Glutamatergic neuron (in vitro differentiated cells): ENCODE measurements at places on chromosomes 2 and 18.

DNA sequence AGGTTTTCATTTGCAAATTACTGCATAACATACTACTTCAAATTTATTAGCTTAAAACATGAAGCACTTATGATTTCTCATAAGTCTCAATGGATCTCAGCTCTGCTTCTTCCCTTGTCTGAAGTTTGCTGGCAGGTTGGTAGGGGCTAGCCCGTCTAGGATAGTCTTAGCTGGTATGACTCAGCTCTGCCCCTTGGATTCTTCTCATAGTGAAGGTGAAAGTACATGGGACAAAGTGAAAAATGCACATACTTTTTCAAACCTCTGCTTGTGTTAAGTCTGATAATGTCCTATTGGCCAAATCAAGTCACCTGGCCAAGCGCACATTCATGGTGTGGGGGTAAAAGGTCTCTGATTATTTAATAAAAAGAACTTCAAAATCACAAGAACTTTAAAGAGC lies 184.8 kb upstream of the VWC2L start:
- H3K36me3 ChIP-seq: no peaks in the 10 kb centered on the region
- no peaks in the 10 kb centered on the region for H3K27me3 ChIP-seq
- no peak overlapping the region for H3K27ac ChIP-seq
- peaks cover 2% of the 10 kb centered on the region for H3K4me1 ChIP-seq
- H3K4me3 ChIP-seq: no peak overlapping the region
- no peak for DNase-seq

DNA sequence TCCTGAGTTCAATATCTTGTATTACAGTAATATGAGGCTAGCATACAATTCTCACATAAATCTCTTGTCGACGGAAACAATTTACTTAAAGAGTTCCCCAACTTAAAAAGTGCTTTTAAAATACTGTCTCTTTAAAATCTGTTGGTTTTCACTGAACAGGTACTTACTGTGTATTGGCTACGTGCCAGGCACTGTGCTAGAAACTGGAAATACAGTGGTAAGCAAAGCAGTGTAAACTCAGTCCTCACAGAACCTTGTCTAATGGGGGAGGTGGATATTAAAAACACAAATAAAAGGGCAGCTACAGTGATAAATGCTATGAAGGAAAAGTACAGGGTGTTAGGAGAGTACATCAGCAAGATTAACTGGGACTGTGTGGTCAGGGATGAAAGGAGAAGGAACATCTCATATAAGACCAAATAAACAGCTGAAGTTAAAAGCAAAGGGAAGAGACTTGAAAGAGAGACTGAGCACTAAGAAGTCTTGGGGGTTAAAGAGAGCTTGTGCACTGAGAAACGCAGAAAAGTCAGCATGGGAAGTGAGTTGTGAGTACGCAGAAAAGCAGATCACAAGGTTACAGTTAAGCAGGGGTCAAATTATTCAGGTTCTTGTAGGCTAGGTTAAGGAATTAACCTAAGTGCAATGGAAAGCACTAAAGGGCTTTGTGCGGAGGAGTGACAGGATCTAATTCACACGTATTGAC lies 52.5 kb downstream of the USP40 start:
- no peaks in the 10 kb centered on the region for H3K4me1 ChIP-seq
- DNase-seq: no peak
- no peaks in the 10 kb centered on the region for H3K36me3 ChIP-seq
- H3K4me3 ChIP-seq: no peak overlapping the region
- no peak overlapping the region for H3K27ac ChIP-seq
- no peaks in the 10 kb centered on the region for H3K27me3 ChIP-seq

DNA sequence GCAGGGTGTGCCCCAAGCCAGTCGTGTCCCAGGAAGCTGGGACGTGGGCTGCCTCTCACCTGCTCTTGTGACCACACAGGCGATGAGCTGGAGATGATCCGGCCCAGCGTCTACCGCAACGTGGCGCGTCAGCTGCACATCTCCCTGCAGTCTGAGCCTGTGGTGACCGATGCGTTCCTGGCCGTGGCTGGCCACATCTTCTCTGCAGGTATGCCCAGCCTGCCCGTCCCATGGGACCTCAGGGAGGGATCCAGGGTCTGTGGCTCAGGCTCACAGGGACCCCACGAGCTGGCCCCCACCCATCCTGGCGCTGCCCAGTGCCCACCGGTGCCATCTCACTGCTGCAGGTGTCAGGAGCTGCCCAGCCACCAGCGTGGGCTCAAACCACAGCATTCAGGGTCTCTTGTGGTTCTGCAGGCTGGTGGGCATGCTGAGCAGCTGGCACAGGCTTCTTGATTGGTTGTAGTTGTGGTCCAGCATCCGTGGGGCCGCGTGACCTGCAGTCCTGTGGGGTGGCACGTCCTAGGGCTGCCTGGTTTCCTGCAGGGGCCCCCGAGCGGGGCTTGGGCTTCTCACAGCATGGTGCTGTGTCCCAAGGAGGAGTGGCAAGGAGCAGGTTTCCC lies 3.8 kb downstream of the BOK start:
- no peak overlapping the region for H3K4me3 ChIP-seq
- no peaks in the 10 kb centered on the region for H3K4me1 ChIP-seq
- no peak for DNase-seq
- H3K36me3 ChIP-seq: peaks cover 10% of the 10 kb centered on the region

- no peak overlapping the region for H3K27ac ChIP-seq
- no peaks in the 10 kb centered on the region for H3K36me3 ChIP-seq
- DNase-seq: peak; percentile 57
- peaks cover 11% of the 10 kb centered on the region for H3K4me1 ChIP-seq
- peak overlapping the region; percentile 64 for H3K4me3 ChIP-seq
These were observed 611 bp downstream of the TCF7L1 start for GRCh38 chr2:85133751-85134254.

- no peak overlapping the region for H3K4me3 ChIP-seq
These were observed 162.4 kb downstream of the DSEL start for GRCh38 chr18:67354091-67354490.

DNA sequence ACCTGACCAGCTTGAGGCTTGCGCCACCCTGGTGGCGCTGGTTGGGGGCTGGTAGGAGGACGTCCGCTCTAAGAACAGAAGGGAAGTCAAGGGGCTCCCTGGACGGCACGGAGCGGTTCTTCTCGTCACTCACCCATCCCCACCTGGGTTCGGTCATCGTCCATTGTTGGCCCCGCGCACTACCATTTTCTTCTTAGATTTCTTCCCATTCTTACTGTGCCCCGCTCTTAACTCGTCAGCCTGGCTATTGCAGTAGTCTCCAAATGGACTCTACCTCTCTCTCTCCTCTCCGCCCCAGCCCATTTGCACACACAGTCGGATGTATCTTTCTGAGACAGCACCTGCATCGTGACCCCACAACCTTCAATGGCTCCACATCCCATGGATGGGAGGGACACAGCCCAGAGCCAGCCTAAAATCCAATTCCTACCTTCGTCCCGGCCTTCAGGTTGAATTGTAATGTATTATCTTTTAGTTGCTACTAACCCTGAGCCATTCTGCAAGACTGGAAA lies 814 bp upstream of the RAB1A start:
- peak overlapping the region; percentile 94 for H3K27ac ChIP-seq
- peaks cover 12% of the 10 kb centered on the region for H3K4me1 ChIP-seq
- peak overlapping the region; percentile 89 for H3K4me3 ChIP-seq
- no peaks in the 10 kb centered on the region for H3K27me3 ChIP-seq
- no peaks in the 10 kb centered on the region for H3K36me3 ChIP-seq
- DNase-seq: no peak
